ENCODE measurements at places on chromosomes 13 and 19.

- DNase-seq: no peak
Measured at GRCh38 chr19:33823341-33823740, 26.7 kb downstream of the KCTD15 start.

GRCh38 chr19:53880711-53881481, 1.1 kb upstream of the PRKCG start:
- no peak for DNase-seq

DNA sequence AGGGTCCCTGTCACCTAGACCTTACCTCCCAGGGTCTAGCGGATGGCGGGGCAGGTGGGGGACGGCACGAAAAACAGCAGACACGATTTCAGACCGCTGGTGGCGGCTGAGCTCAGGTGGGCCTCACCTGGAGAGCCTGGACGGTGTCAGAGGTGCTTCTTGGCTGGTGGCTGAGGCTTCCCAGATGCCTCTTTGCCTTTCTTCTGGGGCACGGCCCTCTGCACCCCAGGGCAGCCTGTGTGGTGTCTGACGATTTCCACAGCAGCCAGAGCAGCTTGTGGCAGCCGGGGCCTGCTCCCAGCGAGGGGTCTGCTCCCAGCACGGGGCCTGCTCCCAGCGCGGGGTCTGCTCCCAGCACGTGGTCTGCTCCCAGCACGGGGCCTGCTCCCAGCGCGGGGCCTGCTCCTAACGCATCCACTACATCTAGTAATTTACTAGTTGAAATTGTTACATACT, 66.7 kb downstream of the ATP11A start:
- no peak for DNase-seq

DNA sequence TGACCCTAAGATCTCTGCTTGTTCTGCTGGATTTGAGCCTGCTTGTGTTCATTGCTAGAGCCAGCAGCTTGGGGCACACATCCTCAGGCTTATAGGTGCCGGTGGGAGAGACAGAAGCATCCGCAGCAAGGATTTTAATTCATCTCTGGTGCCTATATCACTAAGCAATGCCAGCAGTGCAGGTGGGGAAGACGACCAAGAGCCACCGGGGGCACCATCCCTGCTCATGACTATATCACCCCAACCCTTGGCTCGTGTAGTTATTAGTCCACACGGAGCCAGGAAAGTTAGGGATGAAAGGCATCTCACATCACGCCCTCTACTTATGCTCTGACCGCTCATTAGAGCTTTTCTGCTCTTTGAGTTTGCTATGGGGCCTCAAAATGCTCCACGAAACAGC, 298.2 kb downstream of the DCLK1 start:
- no peak for DNase-seq

GRCh38 chr19:13757805-13758772, 6.2 kb upstream of the MRI1 start:
- DNase-seq: no peak

Measured in stimulated activated CD4-positive, alpha-beta T cell treated with anti-CD3 and anti-CD28 coated beads, Interleukin-4, amount 100 ng/mL, for 1 hour (primary cell).